ENCODE measurements at places on chromosomes 5 and 9.

DNA sequence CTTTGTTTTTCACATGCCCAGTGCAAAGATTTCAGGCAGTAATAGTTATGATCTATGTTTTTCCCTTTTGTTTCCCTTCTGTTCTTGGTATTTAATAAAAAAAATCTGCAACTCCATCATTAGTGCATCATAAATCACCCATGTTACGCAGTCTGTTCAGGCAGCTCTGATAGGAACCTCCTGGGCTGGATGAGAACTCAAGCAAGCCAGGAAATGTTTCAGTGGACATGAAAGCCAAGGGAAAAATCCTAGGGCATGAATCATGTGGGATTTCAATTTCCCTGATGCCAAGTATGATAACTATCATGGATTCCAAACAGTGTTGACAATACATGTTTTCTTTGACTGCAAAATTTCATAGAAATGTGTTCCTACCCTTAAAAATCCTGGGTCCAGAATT is 119.7 kb upstream of the TARS1 start:
- no peak for DNase-seq

- DNase-seq: no peak
Observed at GRCh38 chr9:16450578-16450977, 419.9 kb downstream of the BNC2 start.

- DNase-seq: no peak
Observed at GRCh38 chr5:84265130-84265529, 119.5 kb downstream of the EDIL3 start.

DNA sequence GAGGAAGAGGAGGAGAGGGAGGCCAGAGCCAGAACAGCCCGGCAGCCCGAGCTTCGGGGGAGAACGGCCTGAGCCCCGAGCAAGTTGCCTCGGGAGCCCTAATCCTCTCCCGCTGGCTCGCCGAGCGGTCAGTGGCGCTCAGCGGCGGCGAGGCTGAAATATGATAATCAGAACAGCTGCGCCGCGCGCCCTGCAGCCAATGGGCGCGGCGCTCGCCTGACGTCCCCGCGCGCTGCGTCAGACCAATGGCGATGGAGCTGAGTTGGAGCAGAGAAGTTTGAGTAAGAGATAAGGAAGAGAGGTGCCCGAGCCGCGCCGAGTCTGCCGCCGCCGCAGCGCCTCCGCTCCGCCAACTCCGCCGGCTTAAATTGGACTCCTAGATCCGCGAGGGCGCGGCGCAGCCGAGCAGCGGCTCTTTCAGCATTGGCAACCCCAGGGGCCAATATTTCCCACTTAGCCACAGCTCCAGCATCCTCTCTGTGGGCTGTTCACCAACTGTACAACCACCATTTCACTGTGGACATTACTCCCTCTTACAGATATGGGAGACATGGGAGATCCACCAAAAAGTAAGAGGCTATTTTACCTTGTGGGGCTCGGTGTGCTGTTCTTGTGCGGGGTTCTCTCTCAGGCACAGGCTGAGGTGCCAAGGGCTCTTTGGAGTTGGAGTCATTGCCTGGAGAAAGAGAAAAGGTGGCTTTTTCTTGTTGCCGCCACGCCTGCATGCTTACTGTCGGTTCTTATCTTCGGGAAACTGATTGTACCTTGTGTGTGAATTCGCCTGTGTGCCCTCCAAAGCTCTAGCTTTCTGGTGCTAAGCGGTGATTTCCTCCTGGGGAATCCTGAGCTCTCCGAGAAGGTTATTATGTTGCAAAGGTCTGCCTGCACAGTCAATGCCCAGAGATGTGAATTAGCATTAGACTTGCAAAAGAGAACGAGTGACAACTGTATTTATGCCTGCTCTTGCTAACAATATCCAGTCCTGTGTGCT is at the start of gene ISL1:
ISL1 (plus strand) TSS at position 318 of the 991 bp plus-strand sequence; CDS start at position 542, 224 bp downstream.
- DNase-seq: no peak

DNA sequence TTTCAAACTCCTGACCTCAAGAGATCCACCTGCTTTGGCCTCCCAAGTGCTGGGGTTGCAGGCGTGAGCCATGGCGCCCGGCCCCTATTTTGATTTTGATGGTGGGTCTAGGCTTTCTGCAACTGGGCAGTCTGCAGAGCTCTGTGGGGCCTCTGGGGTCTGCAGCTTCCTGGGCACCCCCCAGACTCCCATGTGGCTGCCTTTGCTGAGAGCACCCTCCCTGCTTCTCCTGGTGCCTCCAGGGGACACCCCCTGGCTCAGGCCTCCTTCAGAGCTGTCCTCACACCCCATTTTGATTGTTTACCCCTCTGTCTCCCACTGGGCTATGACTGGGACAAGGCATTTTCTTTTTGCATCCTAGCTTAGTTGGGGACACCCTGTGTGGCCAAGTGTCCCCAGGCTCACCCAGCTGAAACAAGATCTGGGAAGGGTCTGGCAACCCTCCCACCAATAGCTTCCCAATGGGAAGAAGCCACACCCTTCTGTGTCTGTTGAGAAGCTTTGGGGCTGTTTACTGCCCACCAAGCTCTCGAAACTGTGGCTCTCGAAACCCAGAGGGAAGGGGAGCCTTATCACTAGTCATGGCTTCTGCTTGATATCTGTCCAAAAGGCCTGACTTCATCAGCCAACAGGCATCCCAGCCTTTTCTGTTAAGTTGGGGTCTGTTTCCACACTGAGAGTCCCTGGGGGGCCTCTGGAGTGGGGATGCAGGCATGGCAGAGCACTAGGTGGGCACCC is 204.4 kb upstream of the IER5L start:
- no peak for DNase-seq

GRCh38 chr5:25975885-25976284 is 1062.5 kb downstream of the CDH9 start:
- DNase-seq: no peak

GRCh38 chr9:92837191-92837590 is 40.6 kb downstream of the ZNF484 start:
- no peak for DNase-seq

GRCh38 chr9:117490199-117490598 is 75.3 kb upstream of the ASTN2 start:
- peak; percentile 39 for DNase-seq

DNA sequence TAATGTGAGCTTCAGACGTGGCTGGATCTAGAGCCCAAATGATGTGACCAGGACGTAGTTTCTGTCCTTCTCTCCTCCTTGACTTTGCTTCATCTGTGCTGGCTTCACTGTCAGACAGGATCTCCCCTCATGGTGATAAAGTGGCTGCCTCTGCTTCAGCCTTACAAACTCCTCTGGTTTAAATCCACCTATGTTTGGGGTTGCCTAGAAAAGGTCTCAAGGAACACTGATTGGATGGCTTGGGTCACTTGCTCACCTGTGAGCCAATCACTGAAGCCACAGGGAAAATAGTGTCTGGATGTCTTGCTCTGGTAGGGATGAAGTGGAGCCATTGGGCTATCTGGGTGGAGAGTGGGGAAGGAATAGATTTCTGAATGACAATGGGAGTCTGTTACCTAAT is 36.1 kb downstream of the FGF18 start:
- no peak for DNase-seq

- no peak for DNase-seq
Observed at GRCh38 chr9:117546894-117547678, 132.2 kb upstream of the ASTN2 start.

GRCh38 chr9:69818750-69819345 is 1.8 kb upstream of the CFAP95 start:
- DNase-seq: no peak

GRCh38 chr9:33708441-33708840 is 86.9 kb upstream of the PRSS3 start:
- no peak for DNase-seq

DNA sequence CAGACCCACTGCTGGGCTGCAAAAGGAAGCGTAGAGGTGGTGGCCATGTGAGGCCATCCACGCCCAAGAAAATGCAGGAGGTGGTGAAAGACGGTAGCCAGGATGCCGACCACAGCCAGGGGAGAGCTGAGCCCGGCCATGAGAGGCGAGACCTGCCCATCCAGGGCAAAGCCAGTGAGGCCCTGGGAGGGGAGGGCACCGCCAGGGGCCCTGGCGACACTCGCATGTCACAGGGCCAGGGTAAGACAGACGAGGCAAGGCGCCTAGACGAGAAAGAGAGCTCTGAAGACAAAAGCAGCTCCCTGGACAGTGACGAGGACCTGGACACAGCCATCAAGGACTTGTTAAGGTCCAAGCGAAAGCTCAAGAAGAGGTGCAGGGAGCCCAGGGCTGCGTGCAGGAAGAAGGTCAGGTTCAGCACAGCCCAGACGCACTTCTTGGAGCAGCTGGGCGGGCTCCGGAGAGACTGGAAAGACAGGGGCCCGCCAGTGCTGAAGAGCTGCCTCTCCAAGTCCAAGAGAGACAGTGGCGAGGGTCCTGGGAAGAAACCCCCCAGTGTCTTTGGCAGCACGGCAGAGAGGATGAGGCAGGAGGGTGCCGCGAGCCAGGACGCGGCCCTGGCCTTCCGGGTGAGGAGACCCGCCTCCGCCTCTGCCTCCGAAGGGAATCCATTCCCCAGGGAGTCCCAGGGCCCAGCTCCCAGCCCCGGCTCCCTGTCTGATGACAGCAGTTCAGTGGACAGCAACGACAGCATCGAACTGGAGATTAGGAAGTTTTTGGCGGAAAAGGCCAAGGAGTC is 6.9 kb downstream of the PPP1R26 start:
- DNase-seq: no peak

- no peak for DNase-seq
Observed at GRCh38 chr5:33268374-33268773, 172.4 kb upstream of the TARS1 start.

DNA sequence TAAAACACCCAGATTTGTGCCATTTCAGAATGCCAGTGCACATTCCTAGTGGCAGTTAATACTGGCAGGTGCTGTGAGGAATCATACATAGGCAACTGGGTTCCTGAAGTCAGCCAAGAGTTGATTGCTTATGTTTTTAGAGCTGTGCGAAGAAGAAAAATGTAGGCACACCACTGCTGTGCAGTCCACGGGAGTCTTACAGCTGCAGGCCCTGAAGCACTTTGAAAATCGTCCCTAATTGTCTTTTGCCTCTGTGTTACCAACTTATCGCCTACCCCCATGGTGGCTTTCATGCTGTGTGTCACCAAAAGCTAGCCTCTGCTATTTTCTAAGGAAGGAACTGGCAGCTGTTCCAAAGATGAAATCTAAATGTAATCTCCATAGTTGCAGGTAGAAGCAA is 263.9 kb downstream of the ARRDC3 start:
- DNase-seq: peak; percentile 40

DNA sequence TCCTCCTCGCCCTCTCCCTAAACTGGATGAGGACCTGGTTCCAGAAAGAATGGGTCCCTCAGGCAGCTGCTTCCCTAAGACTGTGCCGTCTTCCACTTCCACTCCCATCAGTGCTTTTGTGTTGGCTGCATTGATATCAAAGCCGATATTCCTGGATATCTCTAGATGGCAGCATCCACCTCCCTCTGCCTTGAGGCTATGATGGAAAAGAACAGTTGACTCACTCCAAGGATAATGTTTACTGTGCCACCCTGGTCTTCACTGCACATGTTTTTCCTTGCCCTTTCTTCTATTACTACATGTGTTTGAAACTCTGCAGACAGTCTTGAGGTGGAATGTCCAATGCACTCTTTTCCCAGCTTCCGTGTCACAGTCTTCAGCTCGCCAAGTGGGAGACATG is 211.6 kb downstream of the MAST4 start:
- peak; percentile 91 for DNase-seq

GRCh38 chr9:138057726-138058125 is 180.1 kb downstream of the CACNA1B start:
- DNase-seq: no peak

- DNase-seq: no peak
Observed at GRCh38 chr5:130032807-130033206, 128.5 kb downstream of the CHSY3 start.

GRCh38 chr9:105290418-105290817 is 46.0 kb downstream of the SLC44A1 start:
- no peak for DNase-seq

GRCh38 chr5:133957080-133957479 is 11.3 kb downstream of the C5orf15 start:
- no peak for DNase-seq

GRCh38 chr9:80175286-80176150 is 603.8 kb downstream of the TLE4 start:
- DNase-seq: no peak

DNA sequence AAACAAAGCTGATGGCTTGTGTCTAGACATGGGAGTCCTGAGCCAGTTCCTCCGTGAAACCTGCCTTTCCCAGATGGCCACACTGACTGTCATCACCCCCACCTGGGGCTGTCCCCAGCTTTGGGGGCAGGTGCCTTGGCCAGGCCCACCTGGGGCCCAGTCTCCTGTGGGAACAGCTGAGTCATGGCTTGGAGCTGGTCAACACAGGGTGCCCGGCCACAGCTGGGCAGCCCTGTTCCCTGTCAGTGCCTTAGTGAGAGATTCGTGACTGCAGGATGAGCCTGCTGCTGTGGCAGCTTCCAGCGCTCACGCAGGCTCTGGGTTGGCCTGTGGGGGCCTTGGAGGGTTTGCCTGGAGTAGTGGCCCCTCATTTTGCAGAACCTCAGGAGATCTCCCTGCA is 56.5 kb downstream of the COL5A1 start:
- DNase-seq: no peak

GRCh38 chr9:99259231-99259918 is 37.3 kb downstream of the SEC61B start:
- DNase-seq: peak; percentile 15

DNA sequence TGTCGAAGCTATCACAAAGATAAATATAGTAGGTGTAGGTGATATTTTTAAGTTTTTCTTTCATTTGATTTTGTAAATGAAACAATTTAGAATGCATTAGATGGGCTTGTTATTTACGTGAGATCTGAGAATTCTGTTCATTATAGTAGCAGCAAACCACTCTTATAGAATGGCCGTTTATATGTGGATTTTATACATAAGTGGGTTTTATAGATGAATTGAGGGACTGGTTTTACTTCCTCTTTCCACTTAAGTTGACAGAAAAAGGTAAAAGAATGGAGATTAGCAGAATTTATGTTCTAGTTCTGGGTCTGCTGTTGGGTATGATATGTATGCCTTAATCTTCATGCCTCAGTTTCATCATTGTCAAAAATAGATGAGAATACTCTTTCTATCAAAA is 5.6 kb downstream of the RMI1 start:
- no peak for DNase-seq

DNA sequence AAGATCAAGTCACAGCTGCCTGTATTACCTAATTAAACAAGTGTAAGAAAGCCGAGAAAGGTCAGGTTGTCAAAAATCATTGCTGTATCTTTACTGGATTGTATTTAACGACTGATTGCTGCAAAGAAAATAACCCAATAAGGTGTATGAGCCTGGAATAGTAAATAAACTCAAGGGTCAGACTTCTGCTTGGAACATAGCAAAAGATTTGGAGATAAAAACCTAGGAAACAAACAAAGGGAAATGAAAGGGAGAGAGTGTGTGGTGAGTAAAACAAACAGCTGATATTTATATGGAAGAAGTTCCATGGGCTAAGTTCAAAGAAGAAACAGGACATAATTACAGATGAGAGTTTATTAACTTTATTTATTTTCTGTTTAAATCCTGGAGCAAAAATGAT is 354.0 kb downstream of the TLR4 start:
- no peak for DNase-seq

DNA sequence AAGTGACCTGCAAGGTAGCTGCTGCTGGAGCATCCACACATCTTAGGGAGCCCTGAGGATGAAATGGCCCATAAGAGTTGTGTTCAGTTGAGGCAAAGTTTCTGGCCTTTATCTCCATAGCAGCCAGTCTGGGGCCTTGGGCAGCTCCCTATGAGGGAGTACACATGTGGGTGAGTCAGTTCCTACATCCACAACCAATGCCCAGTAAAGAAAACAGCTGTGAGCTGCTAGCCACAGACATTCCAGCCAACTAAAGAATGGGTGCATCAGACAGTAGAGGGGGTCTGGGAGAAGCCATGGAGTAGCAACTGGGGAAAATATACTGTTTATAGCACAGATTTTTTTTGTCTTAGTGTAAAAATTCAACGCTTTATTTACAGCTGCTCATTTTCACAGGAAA is 720.7 kb downstream of the TLE1 start:
- DNase-seq: no peak

GRCh38 chr5:133450286-133450685 is 162.1 kb downstream of the FSTL4 start:
- no peak for DNase-seq
